ENCODE measurements at places on chromosomes 3 and 15. TPM values are rescaled to one million over a fixed set of nuclear protein-coding genes. Genes with fewer than 3 reads are reported as not detected.

Gene HMCES
- total RNA-seq, result 121 TPM

Gene RPS17
- 2,688 TPM for total RNA-seq

Gene AP3S2
- total RNA-seq, result 81.9 TPM

Gene PLA2G4B
- total RNA-seq, result 0.57 TPM

Gene SAMMSON
- 0.12 TPM for total RNA-seq
